NCI-H345 (cell line): ENCODE measurements at places on chromosomes 1 and 21.

- DNase-seq, result peak; percentile 17
These were observed 115.3 kb upstream of the FMN2 start for GRCh38 chr1:239976130-239976968.

DNA sequence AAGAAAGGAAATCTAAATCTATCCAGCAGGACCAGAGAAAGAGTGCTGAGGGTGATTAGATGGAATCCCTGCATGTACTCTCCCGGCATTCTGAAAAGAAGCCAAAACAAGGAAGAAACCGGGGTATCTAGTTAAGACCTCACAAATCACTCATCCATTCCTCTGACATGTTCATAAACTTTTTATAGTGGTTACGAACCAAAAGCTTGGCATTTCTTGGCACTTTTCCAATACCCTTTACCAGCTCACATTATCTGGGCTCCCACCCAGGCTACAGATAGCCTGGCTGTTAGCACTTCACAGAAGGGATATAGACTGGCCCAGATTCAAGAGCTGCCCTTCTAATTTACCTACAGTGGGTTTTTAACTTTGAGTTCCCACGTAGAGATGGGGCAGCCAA, 1.8 kb upstream of the C1orf74 start:
- no peak for DNase-seq

DNA sequence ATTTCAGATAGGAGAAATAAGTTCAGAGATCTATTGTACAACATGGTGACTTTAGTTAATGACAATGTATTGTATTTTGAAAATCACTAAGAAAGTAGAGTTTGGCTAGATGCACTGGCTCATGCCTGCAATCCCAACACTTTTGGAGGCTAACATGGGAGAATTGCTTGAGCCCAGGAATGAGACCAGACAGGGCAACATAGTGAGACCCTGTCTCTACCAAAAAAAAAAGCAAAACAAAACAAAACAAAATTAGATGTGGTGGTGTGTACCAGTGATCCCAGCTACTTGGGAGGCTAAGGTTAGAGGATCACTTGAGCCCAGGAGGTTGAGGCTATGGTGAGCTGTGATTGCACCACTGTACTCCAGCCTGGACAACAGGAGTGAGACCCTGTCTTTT, 27.2 kb downstream of the IVNS1ABP start:
- no peak for DNase-seq

DNA sequence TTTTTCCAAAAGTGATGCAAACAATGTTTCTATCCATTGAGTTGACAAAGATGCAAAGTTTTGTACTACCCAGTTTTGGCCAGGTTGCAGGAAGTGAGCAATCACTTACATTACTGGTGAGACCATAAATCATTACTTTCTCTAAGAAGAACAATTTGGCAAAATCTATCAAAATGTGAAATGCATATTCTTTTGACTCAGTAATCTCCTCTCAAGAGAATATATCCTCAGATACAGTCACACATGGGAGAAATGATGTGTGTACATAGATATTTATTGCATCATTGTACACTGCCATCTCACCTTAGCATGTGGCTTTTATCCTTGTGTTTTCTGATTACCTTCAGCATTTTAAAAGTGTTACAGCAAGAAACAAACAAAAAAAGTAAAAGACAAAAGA, 52.4 kb upstream of the FMO3 start:
- no peak for DNase-seq

DNA sequence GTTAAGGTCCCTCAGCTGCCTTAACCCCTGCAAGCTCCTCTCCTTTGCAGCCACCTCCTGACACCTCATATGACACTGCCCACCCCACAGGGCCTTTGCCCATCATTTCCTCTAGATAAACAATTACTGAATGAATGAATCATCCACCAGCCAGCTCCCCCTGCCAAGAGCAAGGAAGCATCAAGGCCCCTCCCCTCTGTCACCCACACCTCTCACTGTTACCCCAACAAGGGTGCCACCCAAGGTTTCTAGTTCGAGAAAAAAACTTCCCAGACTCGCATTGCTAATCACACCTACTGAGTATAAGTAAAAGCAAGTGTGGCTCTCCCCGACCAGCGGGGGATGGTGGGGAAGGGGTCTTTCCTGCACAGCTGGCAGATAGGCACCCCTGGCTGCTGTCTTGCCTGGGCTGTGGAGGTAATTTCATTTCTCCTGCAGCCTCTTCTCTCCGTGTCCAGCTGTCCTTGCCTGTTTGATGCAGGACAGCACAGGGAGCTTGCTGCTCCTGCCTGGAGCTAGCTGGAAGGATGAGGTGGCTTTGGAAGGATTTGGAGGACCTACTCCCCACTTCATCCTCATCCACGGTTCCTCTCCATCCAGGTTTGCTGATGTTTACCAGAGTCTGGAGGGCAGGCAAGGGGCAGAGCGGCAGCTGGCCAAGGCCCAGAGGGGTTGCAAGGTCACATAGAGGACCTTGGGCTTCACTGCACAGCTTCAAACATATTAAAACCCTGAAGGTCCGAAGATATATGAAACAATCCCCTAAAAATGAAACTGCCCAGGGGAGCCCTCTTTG, 33.1 kb upstream of the LBR start:
- no peak for DNase-seq

- DNase-seq, result no peak
These were observed 249.0 kb upstream of the ZP4 start for GRCh38 chr1:238139713-238140112.

- peak; percentile 29 for DNase-seq
These were observed 36.8 kb upstream of the PKN2 start for GRCh38 chr1:88647249-88647645.

GRCh38 chr21:44462086-44462833, 7.0 kb downstream of the LRRC3 start:
- DNase-seq, result no peak

DNA sequence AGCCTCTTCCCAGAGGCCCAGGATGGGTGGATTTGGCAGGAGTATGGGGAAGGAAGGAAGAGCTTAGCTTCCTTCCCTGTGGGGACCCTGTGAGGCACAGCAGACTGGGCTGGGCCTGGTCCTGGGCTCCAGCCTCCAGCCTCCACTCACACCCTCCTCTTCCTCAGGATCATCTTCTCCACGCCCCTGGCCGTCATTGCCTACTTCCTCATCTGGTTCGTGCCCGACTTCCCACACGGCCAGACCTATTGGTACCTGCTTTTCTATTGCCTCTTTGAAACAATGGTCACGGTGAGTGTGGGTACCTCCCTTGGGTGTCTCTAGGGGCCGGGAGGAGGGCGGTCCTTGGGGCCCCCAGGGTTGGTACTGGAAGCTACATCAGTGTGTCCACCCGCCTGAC, 10.1 kb downstream of the MFSD2A start:
- DNase-seq, result no peak

GRCh38 chr1:92784021-92784638, 778 bp downstream of the EVI5 start:
- DNase-seq, result no peak

DNA sequence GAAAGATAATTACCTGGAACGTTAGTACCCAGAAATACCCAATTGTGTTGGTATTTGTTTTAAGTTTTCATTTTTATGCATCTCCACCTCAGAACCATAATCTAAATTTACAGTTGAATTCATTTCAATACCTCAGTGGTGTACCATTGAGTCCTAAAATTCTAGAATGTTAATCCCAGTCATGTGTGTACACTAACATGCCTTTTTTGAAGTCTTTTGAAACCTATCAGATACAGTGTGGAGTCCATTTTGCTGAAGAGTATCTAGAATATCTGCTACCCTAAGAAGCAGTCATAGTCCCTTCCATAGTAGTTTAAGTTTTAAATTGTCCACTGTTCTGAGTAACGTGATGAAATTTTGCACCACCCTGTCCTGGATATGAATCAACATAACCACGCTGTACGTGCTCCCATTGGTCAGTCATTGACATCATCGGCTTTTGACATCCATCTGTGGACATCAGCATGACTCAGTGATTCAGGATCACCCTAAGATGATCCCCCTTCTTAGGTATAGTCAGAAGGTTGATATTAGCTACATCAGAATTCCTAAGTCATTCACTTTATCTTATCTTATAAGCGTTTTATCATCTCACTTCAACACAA, 7.5 kb upstream of the ASH1L start:
- DNase-seq, result no peak

GRCh38 chr1:236963920-236964319, 40.3 kb downstream of the MT1HL1 start:
- no peak for DNase-seq

DNA sequence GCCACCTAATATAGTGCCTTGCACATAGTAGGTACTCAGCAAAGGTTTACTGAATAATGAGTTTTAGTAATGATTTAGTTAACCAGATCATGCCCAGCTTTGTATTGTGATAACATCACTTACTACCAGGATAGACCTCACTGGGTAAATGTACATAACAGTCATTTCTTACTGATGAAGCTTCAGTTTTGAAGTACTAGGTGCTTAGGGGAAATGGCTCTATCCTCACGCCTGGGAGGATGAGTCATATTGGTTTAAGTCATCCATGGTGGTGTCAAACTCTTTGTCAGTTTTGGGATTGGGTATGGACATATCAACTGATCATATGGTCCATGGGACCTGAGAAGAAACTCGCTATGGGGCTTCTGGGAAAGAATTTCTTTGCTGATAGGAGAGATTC, 90.6 kb upstream of the USP24 start:
- no peak for DNase-seq

DNA sequence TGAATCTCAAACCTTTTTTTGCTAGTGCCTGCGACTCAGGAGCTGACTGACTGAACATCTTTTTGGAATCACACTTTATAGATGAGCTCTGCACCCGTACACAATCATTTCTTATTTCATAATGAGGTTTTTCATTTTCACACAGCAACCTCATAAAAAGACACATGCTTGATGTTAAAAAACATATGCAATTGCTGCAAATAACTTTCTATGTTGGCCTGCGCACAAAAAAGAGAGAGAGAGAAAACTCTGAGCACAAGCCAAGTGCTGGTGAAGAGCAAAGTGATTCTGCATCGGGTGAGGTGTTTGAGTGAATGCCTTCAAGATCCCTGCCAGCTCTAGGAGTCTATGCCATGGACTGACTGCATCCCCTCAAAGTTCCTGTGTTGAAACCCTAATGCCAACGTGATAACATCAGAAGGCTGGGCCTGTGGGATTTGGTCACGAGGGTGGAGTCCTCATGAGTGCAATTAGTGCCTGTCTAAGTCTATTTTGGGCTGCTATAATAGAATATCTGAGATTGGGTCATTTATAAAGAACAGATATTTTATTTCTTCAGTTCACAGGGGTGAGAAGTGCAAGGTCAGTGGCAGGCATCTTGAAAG, 36.6 kb downstream of the C1orf87 start:
- DNase-seq, result no peak

DNA sequence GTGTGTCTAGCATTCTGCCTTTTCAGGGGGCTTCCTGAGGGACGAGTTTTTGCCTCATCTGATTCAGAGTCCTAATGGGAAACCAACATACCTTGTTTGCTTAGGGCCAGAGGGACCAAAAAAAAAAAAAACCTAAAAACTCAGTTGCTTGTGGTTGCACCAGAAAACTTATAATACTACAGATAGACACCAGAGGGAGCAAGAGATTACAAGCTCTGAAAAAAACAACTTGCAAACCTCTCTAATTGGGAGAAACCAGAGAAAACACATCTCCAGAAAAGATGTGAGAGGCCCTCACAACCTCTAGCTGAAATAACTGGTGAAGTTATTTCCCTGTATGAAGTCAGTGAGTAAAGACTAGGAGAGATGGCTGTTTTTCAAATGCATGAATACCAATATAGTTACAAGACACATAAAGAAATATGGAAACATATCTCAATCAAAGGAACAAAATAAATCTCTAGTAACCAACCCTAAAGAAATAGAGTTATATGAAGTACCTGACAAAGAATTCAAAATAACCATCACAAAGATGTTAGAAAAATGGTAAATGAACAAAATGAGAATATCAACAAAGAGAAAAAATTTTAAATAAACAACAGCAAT, 233.7 kb upstream of the NFIA start:
- peak; percentile 10 for DNase-seq

DNA sequence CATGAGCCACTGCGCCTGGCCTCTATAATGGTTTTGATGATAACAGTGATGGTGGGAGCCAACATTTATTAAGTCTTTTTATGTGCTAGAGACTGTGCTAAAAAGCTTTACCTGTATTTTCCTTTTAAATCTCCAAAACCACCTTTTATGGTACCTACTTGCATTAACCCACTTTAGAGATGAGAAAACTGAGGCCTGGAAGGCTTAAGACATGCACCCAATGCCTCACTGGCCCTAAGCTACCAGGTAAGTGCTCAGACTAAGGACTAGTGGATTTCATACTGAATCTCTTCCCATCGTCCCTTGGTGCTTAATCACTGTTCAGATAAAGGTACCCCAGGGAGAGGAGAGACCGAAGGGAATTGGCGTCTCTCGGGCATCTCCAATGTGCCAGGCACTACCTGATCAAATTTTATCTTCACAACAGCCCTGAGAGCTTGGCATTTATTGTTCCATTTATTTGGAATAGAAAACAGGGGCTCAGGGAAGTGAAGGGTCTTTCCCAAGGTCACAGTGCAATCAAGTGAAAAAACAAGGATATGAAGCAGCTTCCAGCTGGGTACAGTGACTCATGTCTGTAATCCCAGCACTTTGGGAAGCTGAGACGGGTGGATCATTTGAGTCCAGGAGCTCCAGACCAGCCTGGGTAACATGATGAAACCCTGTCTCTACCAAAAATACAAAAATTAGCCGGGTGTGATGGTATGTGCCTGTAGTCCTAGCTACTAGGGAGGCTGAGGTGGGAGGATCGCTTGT, 84.2 kb downstream of the LACTBL1 start:
- DNase-seq, result no peak

DNA sequence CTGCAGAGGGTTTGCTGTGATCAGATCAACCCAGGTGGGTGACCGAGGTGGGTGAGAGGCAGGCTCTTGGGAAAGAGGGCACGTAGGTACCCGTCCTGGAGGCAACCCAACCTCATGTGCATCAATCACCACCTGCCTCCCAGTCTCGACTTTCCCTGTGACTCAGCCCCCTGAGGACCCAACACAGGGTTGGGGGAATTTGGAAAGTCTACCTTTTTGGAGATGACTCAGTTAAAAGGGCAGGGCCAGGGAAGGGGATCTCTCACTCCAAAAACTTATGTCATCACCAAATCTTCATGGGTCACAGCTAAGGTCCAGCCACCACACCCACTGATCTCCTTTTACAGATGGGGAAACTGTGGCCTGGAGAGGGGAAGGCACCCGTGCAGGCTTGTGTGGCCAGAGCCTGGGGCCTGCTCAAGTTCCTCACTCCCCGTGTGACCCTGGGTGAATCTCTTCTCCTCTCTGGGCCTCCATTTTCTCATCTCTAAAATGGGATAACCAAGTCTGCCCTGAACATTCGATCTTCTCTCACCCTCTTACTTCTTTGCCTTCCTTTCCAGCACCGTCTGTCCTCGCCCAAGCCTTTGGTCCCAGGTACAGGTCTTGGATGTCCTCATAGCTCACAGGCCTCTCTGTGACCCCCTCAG, 34.6 kb upstream of the WNT4 start:
- no peak for DNase-seq
